ENCODE measurements at places on chromosomes 13 and 19. TPM values are rescaled to one million over a fixed set of nuclear protein-coding genes. Genes with fewer than 3 reads are reported as not detected.

Gene CRX
- total RNA-seq = not detected

Gene NCCRP1
- 1.3 TPM for total RNA-seq

Gene RASGRP4
- total RNA-seq = 0.06 TPM

Gene TPTE2
- not detected for total RNA-seq

Gene CCDC70
- not detected for total RNA-seq

Gene IFNL4
- not detected for total RNA-seq

Gene ADGRE3
- not detected for total RNA-seq

Gene DBP
- total RNA-seq = 1.6 TPM

Gene KLHL1
- not detected for total RNA-seq

Gene LHB
- total RNA-seq = not detected

Gene FGF21
- total RNA-seq = not detected

Gene ANGPTL8
- total RNA-seq = not detected

Gene ZNF665
- not detected for total RNA-seq

Gene ADGRL1
- total RNA-seq = 6.2 TPM

Gene PLPP2
- 109 TPM for total RNA-seq

Gene ZNF57
- total RNA-seq = 3.5 TPM

Data from A549 treated with Hydrocortisone at 1 μM for 4 hours (cell line).